ENCODE measurements at places on chromosomes 3 and 15.
A peak's percentile ranks its signal among the peaks of the same experiment; 100 is the strongest.

GRCh38 chr3:49689046-49689907 lies at the start of the genes MST1 and RNF123:
Gene MST1 (minus strand): TSS chr3:49689474. CDS start chr3:49688691, 783 bp downstream.
Gene RNF123 (plus strand): TSS chr3:49689557. CDS start chr3:49691166, 1,609 bp downstream.
- peak; percentile 94 for DNase-seq

DNA sequence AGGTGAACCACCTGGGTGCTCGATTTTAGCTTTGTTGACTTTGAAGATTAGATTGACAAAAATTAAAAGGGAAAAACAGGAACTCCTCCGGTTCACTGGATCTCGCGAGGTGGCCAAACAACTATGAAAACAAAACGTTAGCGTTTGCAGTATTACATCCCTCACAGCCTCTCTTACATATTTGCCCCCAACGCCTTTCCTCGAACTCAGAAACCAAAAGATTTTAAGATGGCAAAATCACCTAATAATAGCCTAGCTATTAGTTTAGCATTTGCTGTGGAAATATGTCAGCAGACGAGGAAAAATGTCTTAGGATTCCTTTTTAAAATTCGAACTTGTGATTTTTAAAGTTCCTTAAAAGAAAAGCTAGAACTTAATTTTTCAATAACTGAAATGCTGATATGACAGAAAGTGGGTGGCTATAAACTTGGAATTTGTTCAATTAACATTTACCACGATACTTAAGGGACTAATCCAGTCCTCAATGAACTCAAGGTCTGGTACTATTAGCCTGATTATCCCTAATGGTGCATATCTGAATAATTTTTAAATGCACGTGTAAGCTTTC lies 491 bp upstream of the SENP7 start:
- no peak for DNase-seq

DNA sequence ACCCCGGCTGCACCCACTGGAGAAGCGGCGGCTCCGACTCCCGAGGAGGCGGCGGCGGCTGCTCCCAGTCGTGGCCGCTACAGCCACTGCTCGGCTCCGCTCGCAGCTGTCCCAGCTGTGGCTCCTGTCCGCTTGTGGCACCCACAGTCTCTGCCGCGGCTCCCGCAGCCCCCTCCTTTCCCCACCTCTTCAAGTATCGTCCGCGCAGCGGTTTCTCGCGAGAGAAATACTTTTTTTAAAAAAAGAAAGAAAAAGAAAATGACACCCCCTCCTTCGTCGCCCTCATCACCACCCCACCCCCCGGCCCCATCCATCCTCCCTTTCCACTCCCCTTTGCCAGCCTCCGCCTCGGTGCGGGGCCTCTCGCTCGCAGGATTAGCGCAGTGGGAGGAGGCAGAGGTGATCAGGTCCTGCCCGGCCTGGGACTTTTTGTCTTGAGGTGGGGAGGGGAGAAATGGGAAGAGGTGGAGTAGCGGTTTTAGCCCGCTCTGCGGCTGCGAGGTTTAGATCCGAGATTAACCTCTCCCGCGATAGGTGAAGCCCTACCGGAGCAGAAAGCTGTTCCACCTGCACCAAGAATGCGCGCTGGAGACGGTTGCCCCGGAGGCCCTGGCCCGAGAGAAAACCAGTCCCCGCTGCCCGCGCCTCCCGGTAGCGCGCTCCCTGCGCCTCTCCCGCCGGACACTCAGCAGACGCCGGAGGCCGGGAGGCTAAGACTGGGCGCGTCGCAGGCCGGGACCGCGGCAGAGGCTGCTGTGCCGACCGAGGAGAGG lies at the start of gene FBN1:
FBN1 (minus strand) TSS at position 152 of the 773 bp plus-strand sequence. CDS start 940 bp downstream, outside the sequence.
- peak; percentile 8 for DNase-seq

- DNase-seq = no peak
Measured at GRCh38 chr15:93126148-93126547, 37.1 kb upstream of the RGMA start.

Measured in Caco-2 (cell line).